ENCODE measurements at places on chromosomes 16 and 17.
A peak's percentile ranks its signal among the peaks of the same experiment; 100 is the strongest.

DNA sequence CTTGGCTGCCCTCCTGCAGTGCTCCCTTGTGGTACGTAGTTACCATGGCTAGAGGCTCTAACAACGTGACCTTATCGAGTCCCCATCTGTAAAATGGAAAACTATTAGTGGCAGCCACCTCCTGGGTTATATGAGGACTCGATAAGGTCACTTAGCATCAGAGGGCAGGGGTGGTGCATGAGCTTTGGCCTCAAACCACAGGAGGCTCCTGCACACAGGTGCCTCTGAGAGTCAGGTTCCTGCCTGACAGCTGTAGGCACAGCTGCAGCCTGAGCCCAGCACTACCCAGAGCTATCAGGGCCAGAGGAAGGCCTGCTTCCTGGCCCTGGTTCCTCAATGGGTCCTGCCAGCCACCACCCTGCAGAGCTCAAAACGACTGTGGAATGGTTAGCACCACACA, 57.2 kb upstream of the SEC14L1 start:
- H3K36me3 ChIP-seq = no peaks in the 10 kb centered on the region
- H3K4me1 ChIP-seq = peaks cover 29% of the 10 kb centered on the region
- no peak overlapping the region for H3K27ac ChIP-seq
- peaks cover 24% of the 10 kb centered on the region for H3K27me3 ChIP-seq
- no peak for DNase-seq
- H3K4me3 ChIP-seq = no peak overlapping the region

GRCh38 chr17:77322514-77323412, 182.0 kb downstream of the SEC14L1 start:
- peak; percentile 59 for DNase-seq
- peak overlapping the region; percentile 99 for H3K27ac ChIP-seq
- peaks cover 12% of the 10 kb centered on the region for H3K27me3 ChIP-seq
- H3K4me3 ChIP-seq = peak overlapping the region; percentile 44
- no peaks in the 10 kb centered on the region for H3K36me3 ChIP-seq

DNA sequence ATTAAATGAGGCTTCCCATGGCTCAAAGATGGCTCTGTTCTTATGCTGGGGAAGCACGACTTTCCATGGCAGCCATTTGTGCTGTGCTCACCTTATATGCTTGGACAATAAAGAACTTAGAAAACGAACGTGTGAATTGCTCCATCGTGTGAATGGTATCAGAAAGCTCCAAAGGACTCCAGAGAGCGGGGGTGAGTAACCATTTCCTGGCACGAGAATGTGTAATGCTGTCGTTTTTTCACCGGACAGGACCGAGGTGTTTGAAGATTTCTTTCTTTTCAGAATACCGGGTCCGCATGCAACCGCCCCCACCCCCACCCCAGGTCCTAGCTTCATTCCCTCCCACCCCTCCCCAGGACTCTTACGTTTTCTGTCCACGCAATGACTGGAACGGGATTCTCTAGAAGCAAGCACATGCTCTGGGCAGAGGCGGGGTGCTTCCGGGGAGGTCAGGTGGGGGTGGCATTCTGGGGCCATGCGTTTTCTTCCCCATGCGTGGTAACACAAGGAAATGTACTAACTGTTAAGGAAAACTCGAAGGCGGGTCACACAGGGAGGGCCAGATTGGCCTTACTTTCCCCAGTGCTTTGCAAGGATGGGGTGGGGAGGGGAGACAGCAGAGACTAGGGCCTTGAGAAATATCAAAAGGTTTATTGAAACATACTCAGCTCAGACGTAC, 26.2 kb downstream of the GPRC5B start:
- H3K27me3 ChIP-seq = peaks cover 4% of the 10 kb centered on the region
- H3K4me1 ChIP-seq = peaks cover 85% of the 10 kb centered on the region
- H3K27ac ChIP-seq = no peak overlapping the region

DNA sequence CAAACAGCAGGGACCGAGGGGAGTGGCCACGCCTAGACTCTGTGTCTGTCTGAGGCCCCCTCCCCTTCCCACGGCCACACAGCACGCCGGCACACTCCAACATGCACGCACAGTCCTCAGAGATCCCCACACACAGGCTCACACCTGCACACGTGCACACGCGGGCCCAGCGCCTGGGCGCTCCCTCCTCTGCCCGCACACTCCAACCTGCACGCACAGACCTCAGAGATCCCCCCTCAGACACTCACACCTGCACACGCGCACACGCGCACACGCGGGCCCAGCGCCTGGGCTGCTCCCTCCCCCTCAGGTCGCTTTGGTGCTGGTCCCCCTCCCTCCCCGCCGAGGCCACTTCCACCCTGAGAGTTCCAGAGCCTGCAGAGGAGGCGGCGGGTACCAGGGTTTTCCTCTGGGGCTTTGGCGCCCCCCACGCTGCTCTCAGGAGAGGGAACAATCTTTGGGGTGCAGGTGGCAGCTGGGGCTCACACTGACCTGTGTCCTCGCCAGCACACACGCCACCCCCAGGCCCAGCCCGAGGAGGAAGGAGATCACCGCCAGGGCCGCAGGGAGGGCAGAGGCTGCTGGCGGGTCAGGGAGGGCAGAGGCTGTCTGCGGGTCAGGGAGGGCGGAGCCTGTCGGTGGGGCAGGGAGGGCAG, 1.6 kb downstream of the CD7 start:
- DNase-seq = peak; percentile 59
- no peaks in the 10 kb centered on the region for H3K36me3 ChIP-seq
- peaks cover 2% of the 10 kb centered on the region for H3K27me3 ChIP-seq
- peak overlapping the region; percentile 59 for H3K4me3 ChIP-seq
- H3K27ac ChIP-seq = no peak overlapping the region

DNA sequence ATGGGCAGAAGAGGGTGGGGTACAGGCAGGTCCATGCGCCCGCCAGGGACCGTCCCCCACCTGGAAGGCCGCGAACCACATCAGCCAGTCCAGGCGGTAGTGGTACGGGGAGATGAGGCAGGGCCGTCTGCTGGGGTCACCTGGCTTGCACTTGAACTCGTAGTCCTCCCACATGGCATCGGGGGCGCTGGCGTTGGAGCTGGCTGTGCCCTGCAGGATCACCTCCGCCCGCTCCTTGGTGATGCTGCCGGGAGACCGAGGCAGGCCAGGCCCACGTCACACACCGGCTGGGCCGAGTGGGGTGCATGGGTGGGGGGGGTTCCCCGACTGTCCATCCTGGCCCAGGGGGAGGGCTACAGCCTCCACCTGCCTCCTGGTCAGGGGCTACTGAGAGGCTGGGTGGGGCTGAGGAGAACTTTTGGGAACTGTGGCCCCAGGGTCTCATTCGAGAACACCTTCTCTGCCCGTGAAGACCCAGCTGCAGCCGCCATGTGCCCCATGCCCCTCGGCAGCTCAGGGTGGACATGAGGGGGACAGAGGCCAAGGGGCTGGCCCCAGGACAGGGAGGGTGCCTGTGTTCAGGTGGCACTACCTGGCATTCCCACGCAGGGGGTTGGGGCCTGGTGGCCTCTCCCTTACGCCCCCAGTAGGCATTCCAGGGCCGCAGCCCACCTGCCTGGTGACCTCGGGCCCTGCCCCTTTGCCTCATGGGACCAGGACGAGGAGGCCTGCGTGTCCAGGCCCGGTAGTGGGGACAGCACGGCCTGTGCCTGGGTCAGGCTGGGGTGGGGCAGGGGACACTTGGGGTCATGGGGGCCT, 69.5 kb upstream of the GNG13 start:
- H3K27ac ChIP-seq = no peak overlapping the region
- no peak for DNase-seq
- H3K4me3 ChIP-seq = no peak overlapping the region
- H3K4me1 ChIP-seq = peaks cover 19% of the 10 kb centered on the region
- H3K27me3 ChIP-seq = no peaks in the 10 kb centered on the region

DNA sequence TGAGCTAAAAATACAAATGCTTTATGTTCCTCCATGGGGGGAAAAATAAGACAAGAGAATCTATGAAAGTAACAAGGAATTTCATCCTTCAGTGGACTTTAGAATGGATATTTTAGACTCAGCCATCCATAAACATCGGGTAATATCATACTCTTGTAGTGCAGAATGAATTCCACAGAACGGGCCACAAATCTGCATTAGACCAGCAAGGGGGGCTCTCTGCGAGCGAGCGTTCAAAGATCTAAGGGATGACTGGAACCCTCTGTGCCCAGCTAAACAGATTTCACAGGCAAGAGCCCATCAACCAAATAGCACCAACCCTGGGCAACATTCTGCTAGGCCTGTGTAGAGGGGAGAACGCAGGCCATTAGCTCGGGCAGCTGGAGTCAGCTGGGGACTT, 537.9 kb upstream of the CDH11 start:
- H3K27me3 ChIP-seq = no peaks in the 10 kb centered on the region
- no peaks in the 10 kb centered on the region for H3K36me3 ChIP-seq
- no peak for DNase-seq
- no peak overlapping the region for H3K4me3 ChIP-seq
- H3K27ac ChIP-seq = no peak overlapping the region
- peaks cover 85% of the 10 kb centered on the region for H3K4me1 ChIP-seq

GRCh38 chr16:1428511-1428910, 2.4 kb upstream of the PERCC1 start:
- H3K4me3 ChIP-seq = no peak overlapping the region
- no peaks in the 10 kb centered on the region for H3K27me3 ChIP-seq
- H3K27ac ChIP-seq = no peak overlapping the region
- peaks cover 25% of the 10 kb centered on the region for H3K4me1 ChIP-seq
- DNase-seq = peak; percentile 51

DNA sequence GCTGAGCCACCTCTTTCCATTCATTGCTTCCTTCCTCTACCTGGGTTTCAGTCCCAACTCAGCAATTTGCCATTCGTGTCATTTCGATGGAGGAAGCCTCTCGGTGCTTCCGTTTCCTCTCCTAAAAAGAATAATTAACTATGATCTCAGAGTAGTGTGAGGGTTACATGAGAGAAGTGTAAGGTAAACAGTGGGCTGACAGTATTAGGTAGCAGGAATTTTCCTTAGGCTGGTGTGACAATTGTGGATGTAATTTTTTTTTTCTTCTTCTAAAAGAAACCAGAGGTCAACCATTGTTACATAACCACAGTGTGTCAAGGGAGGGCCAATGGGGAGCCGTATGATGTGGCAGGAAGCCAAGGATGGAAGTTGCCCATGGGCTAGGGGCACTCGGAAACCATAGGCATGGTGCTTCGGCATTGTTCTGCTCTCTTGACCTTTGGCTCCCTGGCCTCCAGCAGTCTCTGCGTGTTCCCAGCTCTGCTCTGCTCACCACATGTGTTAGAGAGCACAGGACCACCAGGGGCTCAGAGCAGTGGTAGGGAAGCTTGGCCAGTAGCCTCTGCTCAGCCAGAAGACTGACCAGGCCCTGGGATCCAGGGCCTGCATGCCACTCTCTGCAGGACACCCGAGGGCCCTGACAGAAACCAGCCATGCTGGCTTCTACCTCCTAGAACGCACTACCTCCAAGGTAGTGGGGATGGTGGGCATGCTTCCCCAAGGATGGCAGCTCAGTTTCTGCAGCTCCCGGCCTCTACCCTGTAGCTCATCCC, 2.0 kb upstream of the TOP2A start:
- H3K4me3 ChIP-seq = peak overlapping the region; percentile 42
- no peak for DNase-seq
- H3K4me1 ChIP-seq = peaks cover 59% of the 10 kb centered on the region
- peak overlapping the region; percentile 64 for H3K27ac ChIP-seq

DNA sequence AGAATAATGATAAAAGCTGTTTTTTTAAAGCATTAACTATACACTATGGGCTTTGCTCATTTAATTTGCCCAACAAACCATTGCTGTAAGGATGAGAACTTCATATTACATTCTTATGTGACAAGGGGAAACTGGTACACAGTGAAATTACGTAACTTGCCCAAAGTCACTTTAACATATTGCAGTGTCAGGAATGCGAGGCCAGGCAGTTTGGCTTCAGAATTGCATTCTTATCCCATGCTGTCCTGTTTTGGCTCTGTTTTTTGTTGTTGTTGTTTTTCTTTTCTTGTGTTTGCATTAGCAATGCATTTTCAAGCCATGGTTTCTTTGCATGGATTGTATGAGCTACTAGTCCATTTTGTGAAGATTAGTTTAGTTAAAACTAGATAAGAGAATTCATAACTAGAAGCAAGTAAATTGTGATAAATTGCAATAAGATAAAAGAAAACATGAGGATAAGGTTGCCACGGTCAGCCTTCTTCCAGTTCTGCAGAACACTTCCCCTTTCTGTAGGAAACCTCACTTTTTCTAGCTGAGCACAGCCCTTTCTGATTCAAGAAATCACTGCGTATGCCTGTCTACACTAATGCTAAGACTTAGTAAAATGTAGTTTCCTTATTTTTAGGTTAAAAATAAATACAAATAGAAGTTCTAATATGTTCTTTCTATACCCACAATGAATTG, 221.3 kb upstream of the KCNJ16 start:
- no peak overlapping the region for H3K4me3 ChIP-seq
- peaks cover 12% of the 10 kb centered on the region for H3K4me1 ChIP-seq
- DNase-seq = no peak
- H3K36me3 ChIP-seq = peaks cover 4% of the 10 kb centered on the region
- H3K27me3 ChIP-seq = no peaks in the 10 kb centered on the region

- DNase-seq = no peak
- no peaks in the 10 kb centered on the region for H3K36me3 ChIP-seq
- peak overlapping the region; percentile 93 for H3K4me3 ChIP-seq
These were observed 2.3 kb downstream of the BAIAP2 start for GRCh38 chr17:81037026-81037797.

- DNase-seq = no peak
- peaks cover 6% of the 10 kb centered on the region for H3K27me3 ChIP-seq
- peaks cover 22% of the 10 kb centered on the region for H3K4me1 ChIP-seq
- peaks cover 24% of the 10 kb centered on the region for H3K36me3 ChIP-seq
- no peak overlapping the region for H3K4me3 ChIP-seq
- H3K27ac ChIP-seq = peak overlapping the region; percentile 33
These were observed 142.4 kb upstream of the AXIN2 start for GRCh38 chr17:65703891-65704290.

GRCh38 chr16:15545544-15545943, 97.4 kb downstream of the MARF1 start:
- no peaks in the 10 kb centered on the region for H3K27me3 ChIP-seq
- H3K36me3 ChIP-seq = peaks cover 58% of the 10 kb centered on the region
- H3K4me3 ChIP-seq = no peak overlapping the region
- peaks cover 26% of the 10 kb centered on the region for H3K4me1 ChIP-seq

DNA sequence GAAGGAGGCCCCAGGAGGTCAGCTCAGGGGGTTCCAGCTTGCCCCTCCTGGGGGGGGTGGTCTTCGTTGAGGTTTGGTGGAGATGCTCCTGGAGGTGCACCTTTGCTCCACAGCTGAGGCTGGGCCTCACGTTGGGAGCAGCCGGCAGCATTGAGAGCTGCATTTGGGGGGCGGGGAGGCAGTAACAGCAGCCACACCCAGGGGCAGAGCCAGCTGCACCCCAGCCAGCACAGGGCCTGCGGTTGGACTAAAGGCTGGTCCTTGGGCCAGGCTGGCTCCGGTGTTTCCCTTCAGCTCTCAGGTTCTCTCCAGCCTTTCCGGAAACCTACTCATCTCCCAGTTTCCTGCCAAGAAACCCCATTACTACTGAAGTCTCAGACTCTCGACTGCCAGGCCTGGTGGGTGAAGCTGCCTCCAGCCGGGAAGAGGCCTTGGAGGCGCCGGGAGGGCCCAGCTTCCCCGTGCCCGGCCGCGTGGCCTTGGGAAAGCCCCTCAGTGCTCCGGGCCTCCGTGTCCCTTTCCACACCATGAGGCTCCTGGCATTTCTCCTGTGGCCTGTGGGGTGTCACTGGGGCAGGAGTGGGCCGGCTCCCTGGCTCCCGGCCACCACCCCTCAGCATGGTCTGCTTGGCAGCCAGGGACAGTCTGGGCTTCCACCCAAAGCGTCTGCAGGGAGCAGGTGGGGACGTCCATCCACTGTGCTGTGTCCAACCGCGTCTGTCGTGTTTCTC, 14.0 kb upstream of the BAIAP2 start:
- peaks cover 55% of the 10 kb centered on the region for H3K4me1 ChIP-seq
- no peak overlapping the region for H3K4me3 ChIP-seq
- H3K27ac ChIP-seq = no peak overlapping the region
- DNase-seq = no peak
- no peaks in the 10 kb centered on the region for H3K27me3 ChIP-seq
- H3K36me3 ChIP-seq = peaks cover 6% of the 10 kb centered on the region

- H3K4me1 ChIP-seq = no peaks in the 10 kb centered on the region
- peaks cover 9% of the 10 kb centered on the region for H3K27me3 ChIP-seq
These were observed 55.3 kb upstream of the KSR1 start for GRCh38 chr17:27400991-27401390.
